Stimulated activated CD8-positive, alpha-beta memory T cell treated with anti-CD3 and anti-CD28 coated beads, Interleukin-4, amount 100 ng/mL, for 1 hour (primary cell): ENCODE measurements at places on chromosomes 12 and 14.

DNA sequence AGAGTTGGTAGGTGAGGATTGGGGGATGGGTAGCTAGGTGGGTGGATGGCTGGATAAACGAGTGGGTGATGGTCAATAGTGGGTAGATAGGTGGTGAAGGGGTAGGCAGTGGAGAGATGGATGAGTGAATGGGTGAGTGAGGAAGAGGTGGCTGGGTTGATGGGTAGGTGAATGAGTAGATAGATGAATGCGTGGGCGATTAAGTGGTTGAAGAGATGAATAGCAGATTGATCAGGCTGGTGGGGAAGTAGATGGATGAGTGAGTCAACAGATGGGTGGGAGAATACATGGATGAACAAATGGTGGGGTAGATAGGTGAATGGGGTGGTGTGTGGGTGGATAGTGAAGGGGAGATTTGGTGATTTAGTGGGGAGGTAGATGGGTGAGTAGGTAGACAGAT lies 51.1 kb downstream of the SYNE3 start:
- no peak for DNase-seq

- no peak for DNase-seq
Measured at GRCh38 chr12:15393037-15393436, 70.7 kb downstream of the PTPRO start.

GRCh38 chr14:36989806-36990205 lies 182.6 kb downstream of the SLC25A21 start:
- DNase-seq: no peak

DNA sequence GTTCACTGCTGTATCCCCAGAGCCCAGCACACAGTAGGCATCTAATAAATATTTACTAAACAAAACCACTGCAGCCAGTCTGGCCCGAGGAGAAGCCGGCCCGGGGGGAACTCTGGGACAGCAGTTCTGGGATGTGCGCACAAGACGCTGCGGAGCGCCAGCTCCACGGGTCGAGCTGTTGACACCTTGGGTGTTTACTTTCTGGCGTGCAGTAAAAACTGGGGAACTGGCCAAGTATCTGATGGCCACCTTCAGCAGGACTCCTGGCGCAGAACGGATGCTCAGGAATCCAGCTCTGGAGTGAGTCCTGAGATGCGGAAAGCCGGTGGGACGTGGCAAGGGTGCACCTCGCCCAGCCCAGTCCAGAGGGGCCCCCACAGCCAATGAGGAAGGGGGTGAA lies 65.6 kb downstream of the NCOR2 start:
- no peak for DNase-seq

DNA sequence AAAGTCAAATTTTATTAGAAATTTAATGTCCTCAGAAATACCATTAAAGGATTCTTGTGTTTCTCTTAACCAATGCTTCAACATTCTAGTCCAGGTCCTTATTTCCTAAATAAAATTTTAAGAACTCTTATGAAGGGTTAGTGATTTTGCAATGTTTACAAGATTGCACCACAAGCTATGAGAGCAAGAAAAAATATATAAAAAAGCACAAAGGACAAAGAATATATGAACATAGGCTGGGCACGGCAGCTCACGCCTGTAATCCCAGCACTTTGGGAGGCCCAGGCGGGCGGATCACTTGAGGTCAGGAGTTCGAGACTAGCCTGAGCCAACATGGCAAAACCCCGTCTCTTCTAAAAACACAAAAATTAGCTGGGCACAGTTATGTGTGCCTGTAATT lies 7.7 kb downstream of the RACGAP1 start:
- DNase-seq: no peak

DNA sequence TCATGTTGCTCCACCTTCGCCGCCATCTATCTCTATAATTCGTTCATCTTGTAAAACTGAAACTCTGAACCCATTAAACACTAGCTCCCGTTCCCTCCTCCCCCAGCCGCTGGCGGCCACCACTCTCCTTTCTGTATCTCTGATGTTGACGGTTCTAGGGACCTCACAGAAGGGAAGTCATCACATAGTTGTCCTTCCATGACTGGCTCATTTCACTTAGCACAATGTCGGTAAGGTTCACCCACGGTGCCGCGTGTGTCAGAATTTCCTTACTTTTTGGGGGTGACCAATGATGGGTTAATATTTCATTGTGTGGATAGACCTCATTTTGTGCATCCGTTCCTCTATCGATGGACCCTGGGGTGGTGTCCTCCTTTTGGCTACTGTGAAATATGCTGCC lies 2.0 kb upstream of the CACNA2D4 start:
- DNase-seq: no peak

DNA sequence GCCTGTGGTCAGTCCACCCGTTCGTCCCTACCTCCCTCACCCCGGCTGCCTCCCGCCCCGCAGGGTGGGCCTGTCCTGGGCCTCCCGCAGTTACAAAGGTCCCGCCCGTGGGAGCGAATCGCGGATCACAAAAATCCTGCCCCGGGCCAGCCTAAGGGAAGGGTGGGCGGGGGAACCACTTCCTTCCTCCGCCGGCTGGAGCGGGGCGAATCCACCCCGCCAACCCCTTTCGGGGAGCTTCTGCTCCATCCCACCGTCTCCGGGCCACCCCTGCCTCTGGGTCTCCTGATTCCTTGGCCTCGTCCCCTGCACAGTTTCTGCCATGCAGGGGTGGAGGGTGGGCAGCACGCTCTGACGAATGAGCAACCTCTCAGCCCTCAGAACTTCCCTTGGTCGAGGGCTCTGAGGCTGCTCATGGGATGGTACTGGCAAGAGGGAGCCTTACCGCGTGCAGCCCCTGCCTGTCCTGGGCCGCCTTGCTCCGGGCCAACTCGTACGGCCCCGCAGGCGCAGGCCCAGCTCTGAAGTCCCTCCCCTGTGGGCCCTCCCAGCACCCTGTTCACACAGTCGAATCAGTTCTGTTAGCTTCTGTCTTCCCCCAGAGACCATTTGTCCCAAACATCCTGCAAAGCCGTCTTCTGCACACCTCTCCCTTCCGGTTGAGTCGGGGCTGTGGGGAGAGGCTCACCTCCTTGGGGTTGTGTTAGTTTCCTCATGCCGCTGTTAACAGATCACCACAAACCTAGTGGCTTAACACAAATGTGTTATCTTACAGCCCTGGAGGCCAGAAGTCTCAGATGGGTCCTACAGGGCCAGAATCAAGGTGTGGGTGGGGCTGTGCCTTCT lies 589 bp upstream of the HVCN1 start:
- peak; percentile 11 for DNase-seq

GRCh38 chr12:120851444-120851843 lies 52.7 kb downstream of the SPPL3 start:
- DNase-seq: no peak

- DNase-seq: peak; percentile 78
Measured at GRCh38 chr14:81170104-81170828, 50.5 kb downstream of the GTF2A1 start.

DNA sequence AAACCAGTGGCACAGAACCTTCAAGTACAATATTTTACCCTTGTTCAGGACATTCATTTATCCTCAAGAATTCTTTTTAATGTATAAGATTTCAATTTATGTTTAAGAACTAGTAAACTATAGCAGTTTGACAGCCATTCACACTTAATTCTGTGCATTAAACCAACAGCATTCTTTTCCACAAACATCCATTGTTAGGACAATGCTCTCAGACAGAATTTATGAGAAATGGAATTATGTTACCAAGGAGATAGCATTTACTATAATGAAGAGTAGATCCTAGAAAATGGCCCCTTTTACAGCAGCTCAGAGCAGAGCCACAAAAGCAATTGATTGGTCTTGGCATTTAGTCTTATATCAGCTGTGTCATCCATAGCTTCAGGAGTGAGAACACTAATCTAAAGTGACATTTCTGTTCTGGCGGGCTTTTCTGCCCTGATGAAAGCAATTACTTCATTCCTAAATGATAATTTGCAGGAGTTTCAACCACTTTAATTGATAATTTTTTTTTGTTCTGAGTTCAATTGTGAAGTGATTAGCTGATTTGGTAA lies 268.9 kb downstream of the NPAS3 start:
- DNase-seq: no peak

GRCh38 chr12:6539707-6540134 lies 5.4 kb downstream of the GAPDH start:
- no peak for DNase-seq

GRCh38 chr12:79557690-79558315 lies 133.0 kb downstream of the PAWR start:
- DNase-seq: no peak

GRCh38 chr12:88570103-88570502 lies 10.2 kb downstream of the KITLG start:
- no peak for DNase-seq

DNA sequence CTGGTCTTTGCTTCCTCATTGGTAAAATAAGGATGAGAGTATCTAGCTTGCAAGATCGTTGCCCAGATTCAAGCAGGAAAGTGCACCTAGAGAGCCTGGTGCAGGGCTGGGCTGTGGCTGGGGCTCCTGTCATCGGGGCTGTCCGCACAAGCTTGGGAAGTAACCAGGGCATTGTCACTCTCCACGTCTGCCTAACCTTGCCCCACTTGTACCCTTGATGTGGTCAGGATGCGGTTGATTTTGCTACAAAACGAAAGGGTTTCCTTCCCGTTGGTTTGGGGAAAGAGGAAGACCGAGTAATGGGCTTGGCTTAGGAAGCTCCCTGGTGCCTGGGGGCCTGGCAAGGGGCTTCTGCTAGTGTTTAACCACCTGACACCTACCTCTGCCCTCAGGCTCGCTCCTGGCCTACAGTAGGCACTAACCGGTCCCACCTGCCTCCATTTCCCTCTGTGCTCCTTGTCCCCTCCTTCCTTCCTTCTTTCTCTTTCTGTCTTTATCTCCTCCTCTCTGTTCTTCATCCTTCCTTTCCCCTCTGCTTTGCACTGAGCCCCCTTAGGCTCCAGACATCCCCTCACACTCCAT lies 21.8 kb downstream of the MVK start:
- DNase-seq: no peak

- no peak for DNase-seq
Measured at GRCh38 chr14:102901633-102902032, 20.8 kb upstream of the AMN start.
